Sciatic nerve (tissue), 2 donors: ENCODE measurements at places on chromosomes 16 and 17. TPM values are rescaled to one million over a fixed set of nuclear protein-coding genes. Genes with fewer than 3 reads are reported as not detected.

Gene SLC47A1
- total RNA-seq = 8.0 TPM

DNA sequence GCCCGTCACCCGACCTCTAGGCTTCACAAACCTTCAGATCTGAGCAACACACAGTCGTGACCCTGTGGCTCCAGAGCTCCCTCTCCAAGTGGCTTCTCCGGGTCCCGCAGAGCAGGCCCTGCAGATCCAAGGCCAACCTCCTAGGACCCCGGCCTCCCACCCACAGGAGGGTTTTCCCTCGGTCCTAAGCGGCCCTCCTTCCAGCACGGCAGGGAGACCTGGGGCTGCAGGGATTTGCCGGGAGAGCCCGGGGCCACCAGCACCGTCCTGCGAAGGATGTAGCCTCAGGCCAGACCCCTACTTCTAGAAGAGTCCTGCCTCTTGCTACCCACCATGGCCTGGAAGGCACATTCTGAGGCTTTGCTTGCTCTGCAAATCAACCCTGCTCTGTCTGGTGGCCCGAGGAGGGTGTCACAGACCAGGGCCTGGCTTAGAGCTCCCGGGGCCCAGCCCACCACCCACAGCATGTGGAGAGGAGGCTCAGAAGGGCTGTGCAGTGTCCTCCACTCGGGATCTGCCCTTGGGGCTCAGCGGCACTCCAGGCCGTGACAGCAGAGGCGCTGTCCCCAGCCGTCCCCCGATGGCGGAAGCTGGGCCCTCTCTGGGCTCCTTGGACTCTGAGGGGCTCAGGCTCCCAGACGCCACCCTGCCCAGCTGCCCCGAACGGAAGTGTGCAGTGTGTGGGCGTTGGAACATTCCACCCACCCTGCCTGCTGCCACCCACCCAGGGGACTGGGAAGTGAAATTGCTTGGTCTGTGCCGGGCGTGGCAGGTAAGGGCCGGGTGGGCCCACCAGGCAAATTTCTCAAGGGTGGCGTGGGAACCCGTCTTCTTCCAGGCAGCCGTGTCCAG is 28.8 kb upstream of the ACSF3 start:
- DNase-seq = no peak

DNA sequence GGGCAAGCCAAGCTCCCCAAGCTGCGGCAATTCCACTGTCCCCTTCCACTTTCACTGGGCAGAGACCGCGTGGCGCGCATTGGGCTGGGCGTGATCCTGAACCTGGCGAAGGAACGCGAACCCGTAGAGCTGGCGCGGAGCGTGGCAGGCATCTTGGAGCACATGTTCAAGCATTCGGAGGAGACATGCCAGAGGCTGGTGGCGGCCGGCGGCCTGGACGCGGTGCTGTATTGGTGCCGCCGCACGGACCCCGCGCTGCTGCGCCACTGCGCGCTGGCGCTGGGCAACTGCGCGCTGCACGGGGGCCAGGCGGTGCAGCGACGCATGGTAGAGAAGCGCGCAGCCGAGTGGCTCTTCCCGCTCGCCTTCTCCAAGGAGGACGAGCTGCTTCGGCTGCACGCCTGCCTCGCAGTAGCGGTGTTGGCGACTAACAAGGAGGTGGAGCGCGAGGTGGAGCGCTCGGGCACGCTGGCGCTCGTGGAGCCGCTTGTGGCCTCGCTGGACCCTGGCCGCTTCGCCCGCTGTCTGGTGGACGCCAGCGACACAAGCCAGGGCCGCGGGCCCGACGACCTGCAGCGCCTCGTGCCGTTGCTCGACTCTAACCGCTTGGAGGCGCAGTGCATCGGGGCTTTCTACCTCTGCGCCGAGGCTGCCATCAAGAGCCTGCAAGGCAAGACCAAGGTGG is 9.8 kb downstream of the SARM1 start:
- DNase-seq = no peak

- no peak for DNase-seq
These were observed 20.1 kb upstream of the TAOK1 start for GRCh38 chr17:29369831-29370735.

DNA sequence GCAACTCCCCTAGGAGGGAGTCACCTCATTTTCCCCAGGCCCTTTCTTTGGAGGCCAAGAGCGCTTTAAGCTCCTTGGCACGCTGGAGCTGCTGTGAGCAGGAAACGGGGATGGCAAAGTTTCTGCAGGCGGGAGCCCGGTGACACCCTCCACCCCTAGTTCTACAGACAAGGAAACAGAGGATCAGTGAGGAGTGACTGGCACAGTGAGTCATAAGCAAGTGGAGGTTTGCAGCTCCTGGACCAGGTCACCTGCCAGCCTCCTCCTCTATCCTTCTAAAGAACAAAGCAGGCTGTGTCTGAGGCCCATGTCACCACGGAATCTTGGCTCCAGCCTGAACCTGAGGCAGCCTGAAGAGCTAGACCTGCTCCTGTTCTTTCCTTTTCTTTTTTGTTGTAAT is 141.9 kb downstream of the TMEM132E start:
- no peak for DNase-seq

GRCh38 chr16:1614456-1615102 is 2.4 kb downstream of the CRAMP1 start:
- DNase-seq = no peak
